Gastroesophageal sphincter (tissue), 4 donors: ENCODE measurements at places on chromosomes 13 and 19. TPM values are rescaled to one million over a fixed set of nuclear protein-coding genes. Genes with fewer than 3 reads are reported as not detected.

Gene SYNGR4
- total RNA-seq: not detected

Gene ATP4B
- total RNA-seq: not detected

Gene RNASEH2B
- 31.6 TPM for total RNA-seq

Gene SRRM5
- total RNA-seq: not detected

Gene HIF3A
- total RNA-seq: 115 TPM

Gene FLT3LG
- 21.0 TPM for total RNA-seq

Gene OR7A5
- total RNA-seq: not detected

Gene CEACAM4
- 0.93 TPM for total RNA-seq

Gene CGB3
- total RNA-seq: not detected

Gene BCL2L12
- 5.9 TPM for total RNA-seq

Gene SLITRK6
- total RNA-seq: 7.2 TPM

Gene GPR12
- 0.50 TPM for total RNA-seq

Gene N4BP2L1
- 16.3 TPM for total RNA-seq

Gene HRC
- total RNA-seq: 1.1 TPM

Gene SWSAP1
- total RNA-seq: 2.6 TPM

Gene KLF1
- total RNA-seq: not detected
